ENCODE measurements at places on chromosomes 4 and X.

GRCh38 chr4:188811121-188811520, 671.9 kb downstream of the TRIML1 start:
- DNase-seq: no peak

- DNase-seq: no peak
These were observed at the start of gene CLCN4 for GRCh38 chrX:10156199-10157031. Gene CLCN4 (plus strand): TSS chrX:10156975. CDS start chrX:10185033, 28,058 bp downstream.

- DNase-seq: no peak
These were observed 1133.5 kb downstream of the FAT4 start for GRCh38 chr4:126448086-126448845.

DNA sequence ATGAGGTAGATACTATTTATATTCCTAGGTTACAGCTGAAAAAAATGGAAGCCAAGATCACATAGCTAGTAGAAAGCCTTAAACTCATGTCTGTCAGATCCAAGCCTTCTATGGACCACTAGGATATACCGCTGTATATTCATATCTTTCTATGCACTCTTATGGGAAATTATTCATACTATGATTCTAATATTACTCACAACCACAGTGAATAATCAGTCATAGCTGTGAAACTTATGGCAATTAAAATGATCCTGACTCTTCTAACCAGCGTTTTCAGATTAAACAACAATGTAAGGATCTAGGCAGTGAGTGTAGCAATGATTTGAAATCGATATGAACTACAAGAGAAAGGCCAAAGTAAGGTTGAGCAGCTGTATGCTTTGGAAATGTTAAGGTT, 111.0 kb downstream of the RASGEF1B start:
- DNase-seq: no peak

- DNase-seq: no peak
These were observed 74.9 kb downstream of the NYX start for GRCh38 chrX:41522081-41522480.

DNA sequence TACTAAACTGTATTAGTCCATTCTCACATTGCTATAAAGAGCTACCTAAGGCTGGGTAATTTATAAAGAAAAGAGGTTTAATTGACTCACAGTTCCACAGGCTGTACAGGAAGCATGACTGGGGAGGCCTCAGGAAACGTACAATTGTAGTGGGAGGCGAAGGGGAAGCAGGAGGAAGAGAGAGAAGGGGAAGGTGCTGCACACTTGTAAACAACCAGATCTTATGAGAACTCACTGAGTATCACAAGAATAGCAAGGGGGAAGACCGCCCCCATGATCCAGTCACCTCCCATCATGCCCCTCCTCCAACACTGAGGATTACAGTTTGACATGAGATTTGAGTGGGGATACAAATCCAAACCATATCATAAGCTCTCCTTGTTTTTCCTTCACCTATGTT, 40.9 kb downstream of the RPA4 start:
- no peak for DNase-seq

DNA sequence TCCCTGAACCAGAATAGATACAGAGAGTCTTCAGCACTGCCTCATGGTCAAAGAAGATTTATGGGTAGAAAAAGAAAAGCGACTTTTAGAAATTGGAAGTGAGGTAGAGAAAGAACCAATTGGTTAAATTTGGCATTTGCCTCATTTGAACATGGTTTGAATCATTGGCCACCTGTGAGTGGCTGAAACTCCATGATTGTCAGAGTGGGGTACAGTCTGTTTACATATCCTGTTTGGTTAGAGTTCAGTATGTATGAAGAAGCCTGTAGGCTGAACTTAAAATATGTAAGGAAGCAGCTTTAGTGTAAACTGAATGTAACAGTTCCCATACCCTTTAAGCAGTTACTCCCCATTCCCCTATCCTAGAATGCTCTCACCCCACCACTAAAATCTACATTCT, 76.0 kb upstream of the CTSO start:
- no peak for DNase-seq

GRCh38 chr4:4362991-4363697, 23.8 kb upstream of the NSG1 start:
- DNase-seq: no peak
